ENCODE measurements at places on chromosomes 6 and 20.
A peak's percentile ranks its signal among the peaks of the same experiment; 100 is the strongest.

DNA sequence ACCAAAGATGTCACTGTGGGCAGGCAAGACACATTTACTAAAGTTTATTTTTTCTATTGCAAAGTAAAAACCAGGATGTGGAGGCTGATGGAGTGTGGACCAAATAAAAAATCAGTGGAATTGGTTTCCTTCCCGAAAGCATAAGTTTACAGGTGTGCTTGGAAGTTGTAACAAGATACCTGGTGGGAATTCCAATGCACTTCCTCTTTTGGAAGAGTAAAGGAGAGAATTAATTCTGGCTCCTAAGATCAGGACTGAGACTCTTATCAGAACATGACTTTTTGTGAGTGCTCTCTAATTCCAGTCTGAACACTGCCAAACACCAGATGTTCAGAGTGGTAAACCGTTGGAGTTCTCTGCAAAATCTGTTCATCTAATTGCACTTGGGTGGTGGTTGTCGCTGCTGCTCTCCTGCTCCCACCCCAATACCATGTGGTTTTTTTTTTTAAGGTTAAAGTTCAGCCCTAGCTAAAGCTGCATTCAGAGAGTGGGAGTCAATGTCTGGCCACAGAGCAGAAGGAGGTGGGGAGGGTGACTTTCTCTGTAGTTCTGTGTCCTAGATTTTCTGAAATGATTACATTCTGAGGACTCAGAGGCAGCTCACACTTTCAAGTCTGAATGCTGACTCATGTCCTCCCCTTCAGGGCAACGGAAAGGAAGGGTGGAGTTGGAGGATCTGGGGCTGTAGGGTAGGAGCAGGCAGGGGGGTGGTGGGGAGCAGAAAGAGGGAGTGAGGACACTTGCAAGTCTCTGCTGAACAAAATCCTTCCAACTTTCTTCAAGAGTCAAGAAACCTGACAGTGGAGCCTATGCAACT lies 275.8 kb upstream of the PRDM1 start:
- peak; percentile 92 for DNase-seq

DNA sequence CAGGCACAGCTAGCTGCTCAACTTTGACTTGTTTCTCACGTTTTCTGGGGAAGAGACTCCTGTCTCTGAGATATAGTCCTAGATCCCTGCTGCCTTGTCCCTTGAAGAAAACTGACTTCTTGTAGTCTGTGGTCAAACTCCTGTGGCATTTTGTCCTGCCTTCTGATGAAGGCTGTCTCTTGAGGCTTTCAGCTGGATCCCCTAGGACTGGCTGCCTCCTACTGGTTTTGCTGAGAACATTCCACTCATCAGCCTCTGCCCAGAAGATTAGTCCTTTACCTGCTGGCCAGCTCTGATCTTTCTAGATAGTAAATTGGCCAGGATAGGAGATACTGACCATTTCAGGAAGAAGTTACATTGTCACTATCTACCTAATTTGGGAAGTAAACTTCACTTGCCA lies 71.9 kb upstream of the CNR1 start:
- DNase-seq: no peak

DNA sequence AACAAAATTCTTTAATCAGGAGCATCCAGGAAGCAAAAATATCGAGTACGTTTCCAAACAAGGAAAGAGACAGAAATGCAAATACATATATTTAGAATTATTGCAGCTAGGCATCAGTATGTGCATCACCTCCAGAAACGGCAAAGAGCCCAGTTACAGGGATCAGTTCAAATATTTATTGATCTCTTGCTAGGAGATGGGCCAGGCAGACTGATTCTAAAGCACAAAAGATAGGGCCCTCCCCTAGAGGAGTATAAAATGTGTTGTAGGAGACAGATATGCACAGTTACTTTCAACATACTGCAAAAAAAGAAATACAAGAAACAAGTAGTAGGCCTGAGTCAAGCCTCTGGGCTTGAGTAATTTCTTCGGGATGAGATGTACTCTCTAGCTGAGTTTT lies 80.7 kb upstream of the NHSL1 start:
- DNase-seq: no peak

DNA sequence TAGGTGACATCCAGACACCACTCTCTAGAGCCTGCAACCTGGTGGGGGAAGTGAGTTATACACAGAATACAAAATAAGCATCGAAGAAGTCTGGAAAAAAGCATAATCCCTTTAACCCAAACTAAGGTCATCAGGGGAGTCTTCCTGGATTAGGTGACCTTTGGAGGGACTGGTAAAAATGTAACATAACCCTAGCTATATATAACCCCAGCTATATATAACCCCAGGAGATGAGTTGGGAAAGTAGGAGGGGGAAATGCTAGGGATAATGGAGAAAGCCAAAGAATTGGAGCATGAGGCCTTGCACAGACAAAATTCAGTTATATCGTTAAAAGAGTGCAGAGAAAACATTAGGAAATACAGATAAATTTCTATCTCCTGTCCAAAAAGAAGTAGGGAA lies 164.8 kb downstream of the QRSL1 start:
- DNase-seq: no peak

GRCh38 chr6:31655349-31656237 lies at the start of gene APOM:
APOM (plus strand) TSS chr6:31655894; CDS start chr6:31655967, 73 bp downstream.
- no peak for DNase-seq

DNA sequence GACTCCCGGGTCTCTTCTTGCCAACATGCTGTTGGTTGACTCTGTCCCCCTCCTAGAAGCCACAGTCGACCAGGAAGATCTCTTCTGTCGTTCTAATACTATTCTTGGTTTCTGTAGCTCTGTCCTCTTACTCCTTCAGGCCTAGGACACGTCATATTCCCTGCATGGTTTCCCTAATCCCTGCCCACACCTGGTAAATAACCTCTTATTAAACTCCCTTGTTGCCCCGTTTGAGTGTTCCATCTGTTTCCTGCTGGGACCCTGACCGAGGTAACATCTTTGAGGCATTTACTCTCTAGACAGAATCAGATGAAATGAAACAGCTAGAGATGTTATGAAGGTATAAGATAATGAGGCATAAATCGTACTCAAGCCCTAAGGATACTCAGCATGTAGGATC lies 68.1 kb downstream of the PLCB4 start:
- DNase-seq: no peak

DNA sequence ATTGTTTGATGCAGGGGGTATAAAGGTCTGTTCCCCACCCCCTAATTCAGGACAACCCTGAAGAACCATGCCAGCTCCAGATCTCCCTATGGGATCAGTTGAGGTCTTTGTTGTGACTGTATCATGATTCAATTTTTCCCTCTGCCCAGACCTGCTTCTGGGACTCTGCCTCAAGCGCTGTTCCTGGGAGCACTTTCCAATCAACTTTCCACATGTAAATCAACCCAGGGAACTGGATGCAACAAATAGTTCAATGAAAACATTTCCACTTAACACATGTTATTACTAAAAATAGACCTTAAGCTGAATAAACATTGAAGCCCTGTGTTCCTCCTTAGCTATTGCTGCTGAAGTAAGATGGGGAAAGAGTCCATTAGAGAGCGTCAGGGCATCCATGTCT lies 139.5 kb downstream of the C6orf58 start:
- DNase-seq: no peak

DNA sequence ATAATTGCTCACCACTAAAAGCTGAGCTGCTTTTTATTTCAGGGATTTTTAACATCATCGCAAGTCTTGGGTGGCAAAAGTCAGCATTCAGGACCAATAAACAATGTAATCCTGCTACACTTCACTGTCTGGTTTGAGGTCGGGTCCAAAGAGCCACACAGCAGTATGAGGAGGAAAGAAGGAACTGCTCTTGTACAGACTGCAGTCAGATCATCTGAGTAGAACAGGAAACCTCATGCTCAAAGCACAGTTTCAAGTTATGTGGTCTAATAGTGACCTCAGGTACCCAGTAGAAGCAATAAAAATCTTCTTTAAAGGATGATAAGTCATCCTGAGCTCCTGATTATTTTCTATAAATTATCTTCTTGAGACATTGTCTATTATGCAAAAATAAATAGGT lies 211.4 kb downstream of the FUT9 start:
- DNase-seq: no peak

DNA sequence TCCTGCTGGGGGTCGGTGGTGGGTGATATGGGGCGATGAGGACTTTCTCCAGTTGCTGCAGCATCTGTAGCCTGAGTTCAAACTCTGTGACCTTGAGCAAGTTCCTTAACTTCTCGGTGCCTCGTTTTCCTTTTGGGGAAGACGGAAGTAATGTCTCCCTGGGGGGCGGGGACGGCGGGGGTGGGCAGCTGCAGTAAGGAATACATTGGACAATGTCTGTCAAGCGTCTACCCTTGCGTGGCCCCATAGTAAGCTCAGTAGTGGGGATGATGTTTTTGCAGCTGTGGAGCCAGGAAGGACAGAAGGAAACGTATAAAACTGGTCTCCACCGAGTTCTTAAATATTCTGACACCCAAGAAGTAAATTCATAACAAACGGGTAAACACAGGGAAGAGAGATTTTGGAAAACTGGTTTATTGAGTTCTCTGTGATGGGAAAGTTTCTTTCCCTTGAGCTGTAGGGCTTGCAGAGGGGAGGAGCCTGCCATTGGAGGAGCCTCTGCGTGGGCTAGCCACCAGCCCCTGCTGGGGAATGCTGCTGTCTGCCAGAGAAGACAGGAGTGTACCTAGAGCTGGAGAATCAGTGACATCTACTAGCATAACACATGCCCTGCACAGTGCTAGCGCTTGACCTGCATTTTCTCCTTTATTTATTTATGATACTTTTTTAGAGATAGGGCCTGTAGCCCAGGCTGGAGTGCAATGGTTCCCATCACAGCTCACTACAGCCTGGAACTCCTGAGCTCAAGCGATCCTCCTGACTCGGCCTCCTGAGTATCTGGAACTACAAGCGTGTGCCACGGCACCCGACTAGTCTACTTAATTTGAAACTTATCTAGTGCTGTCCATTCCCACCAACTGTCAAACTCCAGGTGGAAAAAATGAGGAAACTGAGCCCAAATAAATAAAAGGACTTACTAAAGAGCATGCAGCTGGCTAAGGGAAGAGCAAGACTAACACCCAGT lies 1.2 kb upstream of the ACSS1 start:
- DNase-seq: peak; percentile 29

GRCh38 chr6:132651062-132651461 lies 7.9 kb downstream of the TAAR1 start:
- DNase-seq: no peak

- no peak for DNase-seq
Measured at GRCh38 chr6:170285482-170285881, 5.4 kb downstream of the DLL1 start.

DNA sequence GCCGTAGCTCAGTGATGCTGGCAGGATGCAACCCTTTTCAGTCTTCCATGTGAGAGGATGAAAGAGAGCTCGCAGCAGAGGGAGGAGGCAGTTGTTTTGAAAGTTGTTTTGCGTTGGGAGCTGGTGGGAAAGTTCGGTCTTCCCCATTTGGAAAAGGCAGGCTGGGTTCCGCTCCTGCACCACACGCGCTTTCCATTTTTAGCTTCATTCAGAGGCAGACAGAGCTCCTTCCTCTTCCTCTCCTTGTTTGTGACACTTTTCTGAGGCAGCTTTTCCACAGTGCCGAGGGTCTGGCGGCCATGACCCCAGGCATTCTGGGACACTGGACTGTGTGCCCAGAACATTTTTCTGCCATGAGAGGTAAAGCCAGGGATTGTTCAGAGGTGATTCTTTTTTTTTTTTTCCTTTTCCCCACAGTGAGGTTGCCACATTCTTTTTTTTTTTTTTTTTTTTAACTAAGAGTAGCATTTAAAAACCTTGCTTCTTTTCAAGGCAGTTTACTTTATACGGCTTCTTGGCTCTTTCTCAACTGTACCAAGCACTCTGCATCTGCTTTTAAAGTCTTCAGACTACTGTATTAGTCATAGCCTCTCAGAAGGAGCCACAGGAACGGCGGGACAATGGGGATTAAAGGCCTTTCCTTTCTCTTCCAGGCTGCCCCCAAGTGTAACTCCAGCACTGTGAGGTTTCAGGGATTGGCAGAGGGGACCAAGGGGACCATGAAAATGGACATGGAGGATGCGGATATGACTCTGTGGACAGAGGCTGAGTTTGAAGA lies 1.6 kb downstream of the PRDM1 start:
- DNase-seq: peak; percentile 2

- no peak for DNase-seq
Measured at GRCh38 chr20:22940350-22940749, 94.8 kb upstream of the SSTR4 start.

DNA sequence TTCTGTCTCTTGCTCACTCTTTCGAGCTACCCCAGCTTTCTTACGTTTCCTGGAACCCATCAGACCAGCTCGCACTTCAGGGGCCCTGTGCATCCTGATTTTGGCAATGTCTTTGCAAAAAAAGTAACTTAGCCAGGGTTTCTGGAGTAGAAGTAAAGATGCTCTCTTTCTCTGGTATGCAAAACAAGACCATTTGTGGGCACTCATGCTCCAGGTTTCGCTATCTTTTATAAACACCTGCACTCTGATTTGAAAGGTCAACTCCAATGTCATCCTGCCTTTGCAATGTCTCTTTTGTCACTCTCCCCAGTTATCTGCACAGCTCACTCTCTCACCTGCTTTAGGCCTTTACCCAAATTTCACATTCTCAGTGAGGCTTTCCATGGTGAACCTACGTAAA lies 869.1 kb downstream of the QKI start:
- DNase-seq: no peak

DNA sequence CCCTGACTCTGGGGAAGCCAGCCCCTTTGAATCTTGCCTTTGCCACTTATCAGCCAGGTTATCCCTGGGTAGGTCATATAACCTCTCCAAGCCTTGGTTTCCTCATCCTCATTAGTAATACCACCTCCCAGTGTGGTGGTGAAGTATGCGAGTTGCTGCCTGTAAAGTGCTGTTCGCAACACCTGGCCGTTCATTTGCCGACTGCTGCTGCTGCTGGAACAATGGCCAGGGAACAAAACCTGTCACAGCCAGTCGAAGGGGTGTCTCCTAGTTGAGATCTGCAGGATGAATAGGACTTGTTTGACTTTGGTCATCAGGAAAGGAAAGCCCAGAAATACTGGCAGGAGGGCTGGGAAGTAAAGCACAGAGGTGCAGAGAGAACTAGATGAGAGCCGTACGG lies 6.1 kb downstream of the MANBAL start:
- DNase-seq: no peak

Measured in GF-D8 (cell line).